KBM-7 (cell line): ENCODE measurements at places on chromosomes 2 and 18.
A peak's percentile ranks its signal among the peaks of the same experiment; 100 is the strongest.

- DNase-seq, result no peak
These were observed 69.5 kb downstream of the ARL4C start for GRCh38 chr2:234427081-234428061.

- no peak for DNase-seq
These were observed 2.8 kb downstream of the FZD5 start for GRCh38 chr2:207766697-207767460.

DNA sequence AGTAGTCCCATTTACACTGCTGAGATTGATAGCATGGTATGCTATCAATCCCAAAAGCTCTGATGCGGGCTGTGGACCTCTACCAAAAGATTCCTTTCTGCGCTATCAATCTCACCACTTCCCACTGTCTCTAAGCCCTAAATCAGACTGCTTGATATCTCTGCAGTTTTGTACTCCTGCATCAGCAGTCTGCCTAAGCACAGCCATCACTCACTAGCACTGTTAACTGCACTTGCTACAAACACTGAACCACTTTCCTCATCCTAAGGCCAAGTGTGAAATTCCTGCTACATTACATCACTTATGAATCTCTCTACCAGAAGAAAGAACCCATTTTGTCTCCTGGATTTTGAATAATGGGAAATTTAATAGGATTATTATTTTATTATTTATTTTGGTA lies 237.0 kb downstream of the HNMT start:
- DNase-seq, result no peak

DNA sequence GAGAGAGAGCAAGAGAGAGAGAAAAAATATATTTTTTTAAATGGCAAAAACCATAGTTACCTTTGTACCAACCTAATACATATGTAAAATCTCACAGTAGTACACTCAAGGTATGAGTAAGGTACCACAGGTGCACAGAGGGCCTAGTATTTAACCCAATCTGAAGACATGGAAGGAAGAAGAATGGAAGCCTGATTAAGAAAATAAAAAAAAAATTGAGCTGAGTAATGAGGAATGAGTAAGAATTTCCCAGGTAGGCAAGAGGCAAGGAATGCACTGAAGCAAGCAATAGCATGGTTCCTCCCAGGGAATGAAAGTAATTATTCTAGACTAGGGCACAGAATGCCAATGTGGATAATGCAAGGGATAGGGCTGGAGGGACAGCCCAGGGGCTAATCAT lies 294.2 kb downstream of the FIGN start:
- no peak for DNase-seq

DNA sequence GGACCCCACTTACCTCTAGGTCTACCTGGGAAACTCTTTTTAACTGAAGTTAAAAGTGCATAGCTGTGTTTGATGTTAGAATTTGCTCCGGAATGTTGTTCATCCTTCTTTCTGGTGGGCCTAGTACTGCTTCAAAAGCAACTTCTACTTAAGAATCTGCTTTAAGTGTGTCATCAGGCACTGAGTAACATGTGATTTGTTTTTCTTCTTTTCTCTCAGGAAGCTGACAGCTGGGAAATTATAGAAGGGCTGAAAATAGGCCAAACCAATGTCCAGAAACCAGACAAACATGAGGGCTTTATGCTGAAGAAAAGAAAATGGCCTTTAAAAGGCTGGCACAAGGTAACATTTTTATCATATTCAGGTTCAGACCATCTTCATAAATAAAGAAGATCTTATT lies 122.9 kb downstream of the PRKRA start:
- no peak for DNase-seq

DNA sequence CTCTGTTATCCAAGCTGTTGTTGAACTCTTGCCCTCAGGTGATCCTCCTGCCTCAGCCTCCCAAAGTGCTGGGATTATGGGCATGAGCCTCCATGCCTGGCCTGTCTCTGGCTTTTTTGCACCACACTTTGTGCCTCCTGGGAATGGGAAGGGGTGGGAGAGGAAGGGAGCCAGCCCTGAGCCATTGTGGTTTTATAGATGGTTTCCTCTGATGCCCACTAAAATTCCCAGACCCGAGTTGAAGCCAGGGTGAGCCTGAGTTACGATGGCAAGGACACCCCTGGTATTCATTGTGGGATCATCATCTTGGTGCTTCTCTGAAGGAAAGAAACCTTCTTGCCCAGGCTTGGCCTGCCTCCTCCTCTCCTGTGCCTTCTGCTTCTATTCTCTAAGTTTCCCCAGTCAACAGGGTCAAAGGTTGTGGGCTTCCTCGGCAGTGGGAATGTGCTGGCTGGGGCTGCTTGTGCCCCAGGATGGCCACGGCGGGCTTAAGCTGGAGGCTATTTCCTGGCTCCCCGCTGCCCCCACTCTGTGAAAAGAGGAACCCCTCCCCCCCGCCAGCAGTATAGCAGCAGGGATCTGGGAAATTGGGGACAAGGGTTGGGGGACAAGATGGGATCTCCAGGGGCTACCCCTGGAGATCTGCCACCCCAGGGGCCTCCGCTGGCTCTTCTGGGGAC lies 106.2 kb downstream of the STPG4 start:
- DNase-seq, result no peak

GRCh38 chr2:75303227-75303626 lies 103.9 kb upstream of the TACR1 start:
- DNase-seq, result no peak

DNA sequence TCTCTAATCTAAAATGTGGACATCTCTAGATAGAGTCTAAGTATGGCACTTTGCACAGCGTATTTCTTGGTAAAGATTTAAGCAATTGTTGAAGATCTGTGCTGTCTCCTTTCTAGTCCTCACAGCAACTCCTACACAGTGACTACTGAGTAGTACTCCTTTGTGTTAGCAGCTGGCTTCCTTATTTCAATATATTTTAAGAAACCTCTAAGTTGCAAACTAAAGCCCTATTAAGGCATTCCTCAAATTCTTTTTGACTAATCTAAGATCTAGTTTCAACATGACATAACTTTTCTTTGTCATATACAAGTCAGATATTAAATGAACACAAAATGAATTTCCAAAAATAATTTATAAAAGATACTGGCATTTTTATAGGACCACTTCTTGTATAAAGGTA lies 121.8 kb upstream of the DNAJC10 start:
- no peak for DNase-seq

- DNase-seq, result no peak
These were observed 209.3 kb upstream of the SOX11 start for GRCh38 chr2:5482929-5483331.

GRCh38 chr2:55093381-55093780 lies 43.1 kb upstream of the RTN4 start:
- DNase-seq, result no peak

- no peak for DNase-seq
These were observed 1.7 kb upstream of the PPP4R1 start for GRCh38 chr18:9616049-9616448.

DNA sequence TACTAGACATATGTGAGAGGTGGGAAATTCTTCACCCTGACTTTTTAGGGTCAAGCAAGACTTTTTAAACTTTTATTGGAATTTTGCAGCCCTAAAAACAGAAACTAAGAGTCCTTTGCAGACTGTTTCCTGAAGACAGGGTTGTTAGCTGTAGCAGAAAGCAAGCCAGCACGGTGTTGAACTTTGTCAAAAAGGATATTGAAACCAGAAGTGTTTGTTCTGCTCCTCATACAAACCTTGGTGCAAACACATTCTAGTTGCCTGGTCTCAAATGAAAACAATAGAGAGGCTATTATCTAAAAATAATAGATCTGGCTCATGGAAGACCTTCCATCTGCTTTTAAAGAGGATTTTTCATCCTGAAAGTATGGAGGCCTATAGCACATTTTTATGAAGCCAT lies 65.8 kb upstream of the IGFBP5 start:
- DNase-seq, result no peak

GRCh38 chr18:65239787-65240186 lies 511.0 kb upstream of the CDH7 start:
- no peak for DNase-seq

DNA sequence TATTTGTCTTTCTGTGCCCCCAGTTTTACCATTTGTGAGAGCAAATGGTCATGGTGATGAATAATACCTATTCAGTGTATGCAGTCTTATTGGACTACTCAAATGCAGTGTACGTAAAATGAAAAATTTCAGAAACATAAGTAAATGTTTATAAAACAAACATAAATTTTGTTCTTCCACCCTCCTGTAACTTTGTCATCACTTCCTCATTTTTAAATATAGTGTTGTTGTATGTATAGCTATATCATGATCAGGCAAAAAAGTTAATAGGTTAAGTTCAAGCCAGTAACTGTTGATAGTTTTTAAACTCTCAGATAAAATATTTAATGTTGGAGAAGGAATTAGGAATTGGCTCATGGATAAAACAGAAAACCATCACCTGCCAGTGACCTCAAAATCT lies 93.2 kb downstream of the KLF7 start:
- DNase-seq, result no peak

DNA sequence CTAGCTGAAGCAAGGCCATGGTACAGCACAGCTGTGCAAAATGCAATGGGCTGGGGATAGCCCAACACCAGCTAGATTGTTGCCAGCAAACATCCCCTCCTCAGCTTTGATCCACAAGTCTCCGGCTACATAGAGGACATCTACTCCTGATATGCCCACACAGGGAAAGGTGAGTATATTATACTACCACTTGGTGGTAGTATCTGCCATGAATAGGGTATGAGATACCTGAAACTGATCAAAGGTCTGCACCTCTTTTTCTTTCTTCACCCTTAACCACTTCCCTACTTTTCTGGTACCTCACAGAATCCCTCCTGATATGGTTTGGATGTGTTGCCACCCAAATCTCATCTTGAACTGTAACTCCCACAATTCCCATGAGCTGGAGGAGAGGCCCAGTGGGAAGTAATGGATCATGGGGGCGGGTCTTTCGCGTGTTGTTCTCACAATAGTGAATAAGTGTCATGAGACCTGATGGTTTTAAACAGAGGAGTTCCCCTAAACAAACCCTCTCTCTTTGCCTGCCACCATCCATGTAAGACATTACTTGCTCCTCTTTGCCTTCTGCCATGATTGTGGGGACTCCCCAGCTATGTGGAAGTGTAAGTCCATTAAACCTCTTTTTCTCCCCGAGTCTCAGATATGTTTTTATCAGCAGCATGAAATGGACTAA lies 279.6 kb downstream of the TXNL1 start:
- peak; percentile 29 for DNase-seq

GRCh38 chr18:64474255-64474654 lies 325.4 kb upstream of the LINC00305 start:
- DNase-seq, result no peak

- no peak for DNase-seq
These were observed 31.3 kb upstream of the TOGARAM2 start for GRCh38 chr2:28949617-28950305.

- DNase-seq, result no peak
These were observed 46.2 kb downstream of the E2F6 start for GRCh38 chr2:11419781-11420180.

DNA sequence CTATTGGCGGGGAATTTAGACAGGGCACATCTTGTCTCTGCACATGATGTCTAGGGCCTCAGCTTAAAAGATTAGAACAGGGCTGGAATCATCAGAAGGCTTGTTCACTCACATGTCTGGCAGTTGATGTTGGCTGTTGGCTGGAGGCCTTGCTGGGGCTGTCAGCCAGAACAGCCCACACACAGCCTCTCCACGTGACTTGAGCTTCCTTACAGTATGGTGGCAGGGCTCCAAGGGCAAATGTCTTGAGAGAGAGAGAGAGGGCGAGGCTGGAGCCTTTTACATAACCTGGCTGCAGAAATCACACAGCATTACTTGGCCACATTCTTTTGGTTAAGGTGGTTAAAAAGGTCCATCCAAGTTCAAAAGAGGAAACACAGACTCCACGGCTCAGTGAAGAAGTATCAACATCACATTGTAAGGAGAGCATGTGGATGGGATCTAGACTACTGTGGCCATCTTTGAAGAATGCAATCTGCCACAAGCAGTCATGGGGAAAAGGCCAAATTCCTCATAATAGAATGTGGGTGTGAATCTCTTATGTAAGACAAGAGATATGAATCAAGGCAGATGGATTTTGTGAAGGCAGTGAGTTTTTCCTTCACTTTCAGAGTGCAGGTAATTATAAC lies 30.4 kb downstream of the SRSF7 start:
- peak; percentile 40 for DNase-seq

GRCh38 chr18:75063615-75064512 lies 145.1 kb downstream of the PTGR3 start:
- no peak for DNase-seq

DNA sequence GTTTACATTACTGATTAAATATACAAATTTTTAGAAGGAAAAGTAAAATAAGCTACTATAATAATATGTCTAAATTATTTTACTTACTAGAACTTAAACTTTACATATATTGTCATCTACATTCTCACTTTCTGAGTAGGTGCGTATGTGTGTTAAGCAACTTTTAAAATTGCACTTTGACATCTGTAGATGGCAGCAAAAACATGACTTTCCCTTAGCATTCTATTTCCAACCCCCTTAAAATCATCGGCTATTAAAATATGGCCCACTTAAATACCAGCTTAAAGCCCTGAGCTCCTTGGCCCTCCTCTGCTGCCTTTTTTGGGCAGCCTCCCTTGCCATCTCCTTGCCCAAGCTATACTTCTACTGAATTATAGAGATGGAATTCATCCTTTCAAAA lies 78.0 kb downstream of the UPP2 start:
- peak; percentile 68 for DNase-seq

DNA sequence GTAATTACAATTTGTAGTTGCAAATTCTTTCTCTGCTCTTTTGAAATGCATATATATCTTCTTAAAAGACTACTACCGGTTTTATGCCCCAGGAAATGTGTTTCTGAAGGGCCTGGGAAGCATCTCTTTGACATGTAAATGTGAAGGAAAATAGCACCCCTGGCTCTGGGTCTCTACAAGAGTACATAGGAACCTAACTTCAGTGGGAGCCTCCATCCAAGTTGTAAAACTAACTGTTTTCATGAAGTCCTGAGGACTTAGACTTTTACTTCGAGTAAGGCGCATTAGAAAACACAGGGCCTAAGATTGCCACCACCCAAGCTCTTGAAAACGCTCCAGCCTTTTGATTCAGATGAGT lies 99.4 kb downstream of the CBLN2 start:
- DNase-seq, result no peak

DNA sequence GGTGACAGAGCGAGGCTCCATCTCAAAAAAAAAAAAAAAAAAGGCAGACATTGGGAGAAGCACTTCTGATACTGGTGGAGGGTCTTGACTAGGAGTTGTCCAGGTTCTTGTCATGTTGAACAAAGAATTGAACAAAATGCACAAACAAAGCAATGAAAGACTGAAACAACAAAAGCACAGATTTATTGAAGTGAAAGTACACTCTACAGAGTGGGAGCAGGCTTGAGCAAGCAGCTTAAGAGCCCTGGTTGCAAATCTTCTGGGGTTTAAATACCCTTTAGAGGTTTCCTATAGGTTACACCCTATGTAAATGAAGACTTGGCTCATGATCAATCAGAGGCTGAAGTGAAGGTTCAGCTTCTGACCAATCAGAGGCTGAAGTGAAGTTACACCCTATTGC lies 6.4 kb upstream of the SS18 start:
- no peak for DNase-seq

DNA sequence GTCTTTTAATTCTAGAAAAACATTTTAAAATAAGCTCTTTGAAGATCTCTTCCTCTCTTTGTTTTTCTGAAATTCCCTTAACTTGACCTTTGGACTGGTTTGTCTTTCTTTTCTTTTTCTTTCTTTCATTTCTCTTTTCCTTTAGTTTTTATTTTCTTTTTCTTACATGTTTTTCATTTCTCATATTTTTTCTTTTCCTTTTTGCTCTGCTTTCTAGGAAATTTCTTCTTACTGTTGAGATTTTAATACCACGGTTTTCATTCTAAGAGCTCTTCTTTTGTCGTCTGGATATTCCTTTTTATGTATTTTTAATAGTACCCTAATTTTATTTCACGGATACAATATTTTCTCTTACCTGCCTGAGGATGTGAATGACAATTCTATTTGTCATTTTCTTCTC lies 337.8 kb downstream of the AGPS start:
- no peak for DNase-seq

GRCh38 chr2:213524164-213524563 lies 239.9 kb downstream of the SPAG16 start:
- DNase-seq, result no peak
